ENCODE measurements at places on chromosomes 2 and 18.

- no peak for DNase-seq
Observed at GRCh38 chr2:177599139-177599688, 206.6 kb downstream of the AGPS start.

- no peak for DNase-seq
Observed at GRCh38 chr2:2056531-2056930, 274.5 kb downstream of the MYT1L start.

DNA sequence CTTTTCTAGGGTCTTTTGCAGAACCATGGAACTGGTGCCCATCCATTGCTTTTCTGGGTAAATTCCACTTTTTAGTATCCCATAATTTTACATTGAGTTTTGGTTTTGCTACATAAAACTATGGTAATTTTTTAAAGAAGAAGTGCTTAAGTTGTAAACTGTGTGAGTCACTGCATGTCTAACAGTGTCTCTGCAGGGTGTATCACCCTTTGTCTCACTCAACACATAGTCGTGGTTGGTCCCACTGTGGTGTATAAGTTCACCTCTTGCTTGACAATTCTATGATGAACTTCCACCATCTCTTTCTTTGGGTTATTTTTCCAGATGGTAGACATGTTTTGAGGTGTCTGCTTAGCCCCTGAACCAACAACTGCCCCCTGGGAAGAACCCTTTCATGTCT lies 10.5 kb downstream of the SCTR start:
- no peak for DNase-seq

GRCh38 chr2:35228584-35228983 lies 1127.0 kb upstream of the CRIM1 start:
- DNase-seq, result no peak

GRCh38 chr18:3212657-3213056 lies 7.1 kb downstream of the MYOM1 start:
- no peak for DNase-seq

- DNase-seq, result no peak
Observed at GRCh38 chr2:140862181-140862580, 1268.6 kb downstream of the LRP1B start.

DNA sequence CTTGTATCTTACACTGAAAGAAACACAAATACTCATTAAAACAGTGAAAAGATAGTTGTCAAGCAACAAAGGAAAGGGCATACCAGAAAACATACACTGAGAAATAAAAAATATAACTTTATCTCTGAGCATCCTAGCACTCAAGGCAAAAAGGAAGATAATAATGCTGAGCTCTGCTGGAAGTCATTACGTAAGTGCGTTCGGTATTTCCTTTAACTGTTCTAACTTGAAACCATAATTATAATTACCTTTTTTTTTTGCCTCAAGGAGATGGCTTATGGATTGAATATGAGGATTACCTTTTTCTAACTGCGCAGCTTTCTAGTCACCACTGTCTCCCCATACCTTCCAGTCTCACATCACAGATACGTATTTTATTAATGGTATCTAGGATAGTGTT lies 308.1 kb downstream of the GBX2 start:
- DNase-seq, result no peak

GRCh38 chr2:190765386-190766173 lies 115.0 kb upstream of the GLS start:
- DNase-seq, result no peak

All from NCI-H2081 (cell line).